Activated CD8-positive, alpha-beta memory T cell treated with anti-CD3 and anti-CD28 coated beads for 4 hours (primary cell): ENCODE measurements at places on chromosomes 11 and 22.

DNA sequence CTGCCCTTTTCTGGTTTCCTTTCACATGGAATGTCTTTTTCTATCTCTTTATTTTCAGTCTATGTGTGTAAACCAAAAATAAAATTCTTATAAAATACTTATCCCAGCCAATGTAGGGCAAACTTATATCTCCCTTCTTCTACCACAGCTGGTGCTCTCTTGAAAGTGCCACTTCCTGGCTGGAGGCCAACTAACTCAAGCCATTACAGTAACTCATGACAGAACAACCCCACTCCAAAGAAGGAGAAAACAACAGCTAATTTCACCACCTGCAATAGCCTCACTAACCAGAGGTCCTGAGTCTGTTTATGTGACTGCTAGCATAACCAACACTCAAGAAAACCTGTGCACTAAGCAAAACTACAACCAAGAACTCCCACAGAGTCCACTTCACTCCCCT is 74.9 kb upstream of the DBX1 start:
- no peak for DNase-seq

DNA sequence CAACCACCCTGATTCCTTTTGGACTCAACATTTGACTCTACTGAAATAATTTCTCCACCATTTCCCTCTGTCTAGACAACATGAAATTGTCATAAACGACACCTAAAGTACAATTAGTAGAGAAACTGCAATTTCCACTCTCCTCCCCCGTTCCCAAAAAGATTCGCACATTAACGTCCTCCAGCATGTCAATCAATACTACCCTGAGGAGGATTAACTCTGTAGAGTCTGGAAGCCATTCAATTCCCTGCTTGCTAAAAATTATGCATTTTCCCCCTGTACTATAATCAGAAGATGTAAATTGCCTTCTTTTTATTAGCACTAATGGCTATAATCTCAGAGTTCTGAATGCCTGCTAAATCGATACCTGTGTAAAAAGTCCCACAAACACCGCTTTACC is 70.5 kb downstream of the AMBRA1 start:
- DNase-seq: no peak

- DNase-seq: no peak
These were observed 43.0 kb downstream of the RASSF10 start for GRCh38 chr11:13052130-13052571.

GRCh38 chr11:93784935-93785360 is 866 bp downstream of the MED17 start:
- DNase-seq: no peak

- no peak for DNase-seq
These were observed 48.7 kb downstream of the ME3 start for GRCh38 chr11:86623736-86624135.

- DNase-seq: no peak
These were observed 82.1 kb downstream of the ARHGAP42 start for GRCh38 chr11:100769165-100769564.

DNA sequence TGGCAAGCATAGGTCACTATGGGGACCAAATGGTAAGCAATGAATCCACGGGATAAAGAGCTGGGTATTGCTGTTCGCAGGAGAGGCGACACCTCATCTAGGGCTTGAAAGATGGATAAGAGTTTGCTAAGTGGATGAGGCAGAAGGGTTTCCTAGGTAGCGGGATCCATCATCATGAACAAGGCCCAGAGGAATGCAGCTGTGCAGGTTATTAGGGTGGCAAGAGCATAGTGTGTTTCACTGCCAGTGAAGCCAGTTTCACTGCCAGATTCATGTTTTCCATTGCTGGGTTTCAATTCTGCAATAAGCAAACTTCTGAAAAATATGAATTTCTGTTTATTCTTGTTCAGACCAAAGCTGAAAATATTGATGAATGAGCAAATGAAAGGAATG is 27.2 kb downstream of the WEE1 start:
- DNase-seq: no peak

GRCh38 chr11:62430425-62430824 is 11.6 kb downstream of the SCGB1A1 start:
- no peak for DNase-seq

DNA sequence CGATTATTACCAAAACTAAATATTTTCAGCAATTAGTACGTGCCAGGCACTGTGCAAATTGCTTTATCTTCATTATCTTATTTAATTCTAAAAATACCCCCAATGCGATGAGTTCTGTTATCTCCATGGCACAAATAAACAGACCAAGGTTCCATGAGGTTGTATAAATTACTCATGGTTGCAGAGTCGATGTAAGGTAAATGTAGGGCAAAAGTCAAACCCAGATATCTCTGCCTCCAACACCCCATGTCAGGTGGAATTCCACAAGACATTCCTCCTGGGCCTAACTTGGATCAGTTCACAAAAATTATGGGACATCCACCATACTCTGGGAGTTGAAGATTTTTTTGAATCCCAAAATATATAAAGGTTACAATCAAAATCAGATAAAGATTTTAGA is 43.7 kb downstream of the ISX start:
- DNase-seq: no peak

DNA sequence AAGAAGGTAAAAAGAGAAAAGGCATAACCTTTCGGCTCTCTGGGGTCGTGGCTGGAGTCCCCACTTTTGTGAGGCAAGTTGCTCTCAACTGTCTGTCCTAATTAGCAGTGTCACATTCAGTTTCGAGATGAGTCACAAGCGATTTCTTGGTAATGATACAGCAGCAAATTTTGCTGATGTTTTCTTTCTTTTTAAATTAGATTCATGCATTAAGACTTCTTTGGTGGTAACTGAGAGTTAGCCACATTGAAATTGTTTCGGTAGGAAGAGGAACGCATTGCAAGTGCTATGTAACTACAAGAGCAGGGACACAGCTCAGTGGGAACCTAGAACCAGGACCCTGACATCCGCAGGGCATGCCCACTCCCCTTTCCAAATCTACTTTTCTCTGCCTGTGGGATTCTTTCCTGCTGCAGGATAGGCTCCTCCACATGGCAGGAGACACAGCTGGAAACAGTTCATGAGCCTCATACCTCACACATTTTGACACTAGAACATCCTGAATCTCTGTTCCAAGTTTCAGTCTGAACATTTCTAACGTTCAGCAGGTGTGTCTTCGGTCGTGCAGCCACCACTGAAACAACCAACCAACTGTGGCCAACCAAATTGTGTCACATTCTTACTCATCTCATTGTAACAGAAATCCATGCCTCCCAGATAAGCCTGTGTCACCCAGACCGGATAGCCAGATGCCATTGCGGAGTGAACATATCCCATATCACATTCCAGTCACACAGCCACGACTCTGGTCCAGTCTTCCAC is 987.6 kb downstream of the NTM start:
- no peak for DNase-seq
